HEK293T (cell line): ENCODE measurements at places on chromosomes 16 and 17.

GRCh38 chr17:41547378-41547841, 19.3 kb upstream of the KRT19 start:
- no peak for DNase-seq

- no peak for DNase-seq
Measured at GRCh38 chr17:9219631-9220397, 198.5 kb downstream of the NTN1 start.

DNA sequence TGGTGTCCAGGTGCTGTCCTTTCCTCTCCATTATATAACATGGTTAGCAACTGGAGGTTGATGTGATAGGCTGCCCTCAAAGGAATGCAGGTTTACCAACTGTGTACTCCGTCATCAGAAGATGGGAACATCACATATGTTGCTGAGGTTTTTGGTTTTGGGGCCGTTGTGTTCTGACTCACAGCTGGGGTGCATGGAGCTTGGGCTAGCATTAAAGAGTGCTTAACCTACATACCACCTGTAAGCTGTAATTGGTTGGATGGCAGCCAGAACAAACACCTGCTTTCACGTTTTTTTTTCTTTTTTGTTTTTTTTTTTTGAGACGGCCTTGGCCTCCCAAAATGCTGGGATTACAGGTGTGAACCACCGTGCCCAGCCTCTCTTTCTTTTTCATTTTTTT, 20.9 kb downstream of the TMEM11 start:
- no peak for DNase-seq

- no peak for DNase-seq
Measured at GRCh38 chr16:68335175-68335574, 24.4 kb downstream of the PRMT7 start.

DNA sequence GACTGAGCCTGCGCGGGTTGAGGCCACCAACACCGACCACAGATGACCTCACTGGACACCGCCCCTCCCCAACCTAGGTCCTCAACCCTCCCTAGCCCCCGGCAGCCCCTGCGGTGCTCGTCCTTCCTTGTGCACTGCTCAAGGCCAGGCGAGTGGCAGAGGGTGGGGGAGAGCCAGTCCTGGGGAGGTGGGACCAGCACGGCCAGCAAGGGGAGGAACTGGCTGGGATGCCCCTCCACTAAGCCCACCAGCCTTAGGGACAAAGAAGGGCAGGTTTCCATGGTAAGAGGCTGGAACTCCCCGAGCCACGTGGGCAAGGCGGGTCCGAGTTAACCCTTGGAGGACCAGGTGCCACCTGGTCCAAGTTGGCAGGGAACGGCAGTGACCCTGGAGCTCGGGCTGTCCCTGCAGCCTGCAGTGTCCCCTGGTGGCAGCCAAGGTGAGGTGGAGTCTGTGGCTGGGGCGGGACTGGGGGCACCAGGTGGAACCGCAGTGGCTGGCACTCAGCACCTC, 9.2 kb downstream of the FSCN2 start:
- DNase-seq: peak; percentile 46

GRCh38 chr17:34452769-34453168, 89.7 kb upstream of the CCL1 start:
- DNase-seq: no peak

- peak; percentile 70 for DNase-seq
Measured at GRCh38 chr17:17723354-17724261, 42.4 kb downstream of the RAI1 start.

- no peak for DNase-seq
Measured at GRCh38 chr16:28882551-28883160, 4.4 kb downstream of the ATP2A1 start.

DNA sequence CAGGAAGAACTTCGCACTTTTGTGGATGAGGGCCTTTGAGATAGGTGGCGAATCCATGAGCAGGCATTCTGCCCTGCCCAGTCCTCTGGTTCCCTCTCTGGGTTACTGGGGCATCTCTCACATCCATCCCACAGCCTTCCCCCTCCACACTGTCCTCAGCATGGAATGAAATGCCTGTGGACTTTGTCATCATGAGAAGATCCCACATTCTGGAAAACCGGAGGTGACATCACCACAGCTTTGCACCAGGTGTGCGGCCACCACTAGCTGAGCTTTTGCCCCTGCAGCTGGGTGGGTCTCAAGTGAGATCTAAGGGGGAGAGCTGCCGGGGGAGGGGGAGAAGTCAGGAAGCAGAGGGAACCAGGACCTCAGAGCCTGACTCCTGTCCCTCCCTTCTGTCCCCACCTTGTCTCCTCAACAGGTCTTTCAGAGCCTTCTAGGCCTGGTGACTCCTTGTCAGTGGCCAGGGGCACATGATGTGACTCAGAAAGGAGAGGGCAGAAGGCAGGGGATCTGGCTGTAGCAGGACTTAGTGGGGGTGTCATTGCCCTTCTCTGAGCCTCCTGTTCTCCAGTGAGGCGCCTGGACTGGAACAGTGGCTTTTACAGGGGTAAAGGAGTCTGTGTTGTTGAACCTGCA, 40.0 kb upstream of the DLX4 start:
- DNase-seq: no peak

- no peak for DNase-seq
Measured at GRCh38 chr16:138049-138417, 440 bp downstream of the NPRL3 start.

- no peak for DNase-seq
Measured at GRCh38 chr16:82945420-82946101, 318.8 kb downstream of the CDH13 start.

GRCh38 chr17:79041041-79041570, 17.1 kb downstream of the C1QTNF1 start:
- no peak for DNase-seq

DNA sequence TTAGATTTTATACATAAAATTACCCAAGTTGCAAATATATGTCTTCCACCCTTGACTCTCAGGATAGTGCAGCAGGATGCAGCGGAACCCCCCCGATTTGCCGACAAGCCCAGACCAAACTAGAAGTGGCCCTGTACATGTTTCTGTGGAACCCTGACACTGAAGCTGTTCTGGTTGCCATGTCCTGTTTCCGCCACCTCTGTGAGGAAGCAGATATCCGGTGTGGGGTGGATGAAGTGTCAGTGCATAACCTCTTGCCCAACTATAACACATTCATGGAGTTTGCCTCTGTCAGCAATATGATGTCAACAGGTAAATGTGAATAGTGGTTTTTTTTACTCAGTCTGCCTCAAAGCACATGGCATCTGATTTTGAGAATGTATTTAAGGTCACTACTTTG, 70.7 kb downstream of the OMG start:
- no peak for DNase-seq

GRCh38 chr16:58201163-58201562, 3.3 kb upstream of the CSNK2A2 start:
- no peak for DNase-seq

GRCh38 chr16:55912022-55912421, 36.8 kb upstream of the CES5A start:
- DNase-seq: no peak

GRCh38 chr16:8326232-8326631, 264.1 kb downstream of the TMEM114 start:
- no peak for DNase-seq

DNA sequence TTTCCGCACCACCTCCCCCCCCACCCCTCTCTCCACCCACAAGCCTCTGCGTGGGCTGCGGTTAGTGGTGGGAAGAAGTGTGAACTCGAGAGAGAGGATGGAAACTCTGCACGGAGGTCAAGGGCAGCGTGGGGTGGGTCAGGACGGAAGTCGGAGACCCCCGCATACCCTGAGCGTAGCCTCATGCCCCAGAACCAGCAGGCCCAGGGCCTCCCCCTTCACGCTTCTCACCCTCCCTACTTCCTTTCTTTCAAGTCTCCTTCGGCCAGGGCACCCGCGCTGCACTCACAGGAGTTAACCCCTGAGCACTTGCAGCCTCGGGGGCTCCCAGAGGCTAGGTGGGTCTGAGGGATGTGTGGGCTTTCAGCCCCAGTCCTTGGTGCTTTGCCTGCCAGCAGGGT, 9.2 kb downstream of the TBKBP1 start:
- DNase-seq: no peak

- DNase-seq: no peak
Measured at GRCh38 chr17:75289832-75290337, 652 bp upstream of the SLC25A19 start.
